Lung microvascular endothelial cell (primary cell): ENCODE measurements at places on chromosomes 12 and 14.

DNA sequence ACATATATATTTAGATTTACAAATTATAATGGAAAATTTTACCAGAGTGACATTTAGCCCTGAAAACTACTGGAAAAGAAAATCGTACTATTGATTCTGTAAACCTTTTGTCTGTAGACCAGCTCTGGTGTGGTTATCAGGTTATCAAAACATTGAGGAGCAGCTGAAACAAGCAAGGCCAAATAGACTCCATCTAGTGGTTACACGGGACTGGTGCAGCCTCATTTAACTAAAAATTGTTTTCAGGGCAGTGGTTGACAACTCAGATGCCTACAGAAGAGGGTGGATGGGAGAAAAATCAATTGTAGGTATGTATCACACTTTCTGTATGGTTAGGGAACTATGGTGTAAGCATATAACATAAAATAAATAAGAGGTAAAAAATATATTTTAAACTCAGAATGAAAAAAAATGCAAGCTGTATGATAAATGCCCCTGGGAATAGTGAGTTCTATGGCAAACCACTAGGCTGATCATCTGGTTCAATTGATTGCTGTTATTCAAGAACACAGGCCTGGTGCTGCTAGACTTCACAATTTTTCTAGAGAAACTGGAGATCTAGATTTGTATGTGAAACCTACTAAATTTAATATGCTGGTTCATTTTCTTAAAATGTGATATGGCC, 51.2 kb downstream of the ACSS3 start:
- peak; percentile 44 for DNase-seq

DNA sequence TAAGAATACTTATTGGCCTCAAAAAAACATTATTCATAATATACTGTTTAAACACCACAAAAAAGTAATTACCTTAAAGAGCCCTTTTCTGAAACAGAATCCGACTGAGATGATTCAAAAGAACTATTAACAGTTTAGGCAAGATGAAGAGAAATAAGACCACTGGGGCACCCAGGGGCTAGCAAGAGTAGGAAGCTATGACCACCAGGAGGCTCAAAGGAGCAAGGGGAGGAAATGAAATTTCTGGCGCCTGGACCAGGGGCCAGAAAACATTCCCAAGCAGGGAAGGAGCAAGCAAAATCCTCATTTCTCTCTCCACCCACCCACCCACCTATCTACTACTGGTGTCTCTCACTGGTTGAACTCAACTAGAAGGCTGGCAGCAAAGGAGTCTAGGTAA, 6.3 kb upstream of the DCAF4 start:
- no peak for DNase-seq

DNA sequence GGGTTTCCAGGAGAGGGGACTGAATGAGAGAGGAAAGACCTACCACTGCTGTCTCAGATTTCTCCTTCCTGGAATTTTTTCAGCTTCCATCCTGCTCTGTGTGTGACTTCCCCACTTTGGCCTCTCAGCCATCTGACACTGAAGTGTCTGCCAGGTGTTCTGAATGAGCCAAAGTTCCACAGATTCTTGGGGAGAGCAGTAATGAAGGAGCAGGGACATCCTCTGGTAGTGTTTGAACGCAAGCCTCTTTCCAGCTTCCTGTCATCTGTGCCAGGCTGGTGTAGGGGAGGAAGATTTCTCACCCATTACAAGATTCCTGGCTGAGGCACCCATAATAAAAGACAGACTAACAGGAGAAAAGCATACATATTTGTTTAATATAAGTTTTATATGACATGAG, 141.7 kb upstream of the NRXN3 start:
- no peak for DNase-seq

GRCh38 chr12:113064395-113065125, 8.0 kb downstream of the DTX1 start:
- DNase-seq: no peak

- peak; percentile 35 for DNase-seq
Observed at GRCh38 chr12:11876307-11876706, 194.4 kb upstream of the BCL2L14 start.

DNA sequence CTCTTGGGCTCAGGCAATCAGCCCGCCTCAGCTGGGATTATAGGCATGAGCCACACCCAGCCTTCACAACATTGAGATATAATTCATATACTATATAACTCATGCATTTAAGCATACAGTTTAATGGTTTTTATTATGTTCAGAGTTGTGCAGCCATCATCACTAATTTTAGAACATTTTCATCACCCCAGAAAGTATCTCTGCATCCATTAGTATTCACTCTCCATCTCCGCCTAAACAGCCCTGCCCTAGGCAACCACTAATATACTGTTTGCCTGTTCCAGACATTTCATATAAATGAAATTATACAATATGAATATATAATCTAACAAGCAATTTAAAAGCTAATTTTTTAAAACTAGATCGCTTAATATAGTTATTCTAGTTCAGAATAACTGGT, 34.7 kb downstream of the TBK1 start:
- DNase-seq: no peak

DNA sequence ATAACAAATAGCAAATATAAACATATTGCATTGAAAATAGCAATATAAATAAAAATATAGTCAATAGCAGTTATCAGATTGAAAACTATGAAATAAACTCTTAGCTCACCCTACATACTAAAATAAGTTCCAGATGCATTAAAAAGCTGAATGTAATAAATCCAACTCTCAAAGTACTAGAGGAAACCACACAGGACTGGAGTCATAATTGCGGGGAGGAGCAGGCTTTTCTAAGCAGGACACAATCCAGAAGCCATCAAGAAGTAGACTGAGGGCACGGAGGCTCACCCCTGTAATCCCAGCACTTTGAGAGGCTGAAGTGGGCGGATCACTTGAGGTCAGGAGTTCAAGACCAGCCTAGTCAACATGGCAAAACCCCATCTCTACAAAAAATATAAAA, 22.2 kb downstream of the GSC start:
- no peak for DNase-seq

DNA sequence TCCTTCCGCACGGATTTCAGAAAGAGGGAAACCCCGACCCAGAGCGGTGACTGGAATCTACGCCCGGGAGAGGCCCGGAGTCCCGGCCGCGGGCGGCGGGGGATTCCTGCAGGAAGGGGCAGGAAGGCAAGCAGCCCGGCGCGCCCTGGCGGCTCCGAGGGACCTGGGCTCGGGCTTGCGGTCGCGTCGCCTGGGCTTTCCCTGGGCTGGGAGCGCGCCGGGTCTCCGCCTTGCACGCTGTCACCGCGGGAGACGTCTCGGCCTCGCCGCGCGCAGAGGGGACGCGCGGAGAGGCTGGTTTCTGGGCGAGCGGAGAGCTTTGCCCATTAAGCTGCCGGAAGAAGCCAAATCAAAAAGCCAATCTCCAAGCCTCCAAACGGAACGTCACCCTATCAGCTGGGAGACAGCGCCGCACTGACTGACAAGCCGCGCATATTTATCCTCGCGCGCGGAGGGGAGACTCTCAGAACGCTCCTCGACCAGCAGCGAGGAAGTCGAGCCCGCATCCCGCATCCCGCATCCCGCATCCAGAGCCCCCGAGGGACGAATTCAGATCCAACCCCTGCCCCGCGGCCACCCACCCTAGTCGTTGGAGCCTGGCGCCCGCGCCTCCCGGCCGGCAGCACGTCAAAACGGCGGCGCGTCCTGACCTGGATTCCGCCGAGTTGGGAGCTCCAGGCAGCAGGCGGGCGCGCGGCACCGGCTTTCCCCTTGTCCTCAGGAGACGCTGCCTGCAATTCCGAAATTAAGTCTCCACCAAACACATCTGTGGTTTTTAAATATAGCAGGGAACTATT, at the start of gene SLC8A3:
Gene SLC8A3, minus strand, starts transcription at position 293 of the 797 bp plus-strand sequence. CDS start 20,529 bp downstream, outside the sequence.
- DNase-seq: peak; percentile 42

DNA sequence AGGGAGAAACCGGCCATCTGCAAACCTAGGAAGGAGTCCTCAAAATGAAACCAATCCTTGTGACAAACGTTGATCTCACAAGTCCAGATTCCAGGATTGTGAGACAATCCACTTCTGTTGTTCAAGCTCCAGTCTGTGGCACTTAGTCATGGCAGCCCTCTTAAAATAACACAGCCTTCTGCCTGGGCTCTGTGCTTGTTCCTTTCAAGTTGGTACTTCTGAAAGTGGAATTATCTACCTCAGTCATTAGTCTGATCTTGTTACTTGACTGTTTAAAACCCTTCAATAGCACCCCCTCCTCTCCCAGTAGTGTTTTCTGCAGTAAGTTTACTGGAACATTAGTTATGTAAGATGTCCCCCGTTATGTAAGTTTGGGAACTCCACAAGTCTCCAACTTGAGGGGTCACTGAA, 111.0 kb upstream of the HIF1A start:
- DNase-seq: no peak

DNA sequence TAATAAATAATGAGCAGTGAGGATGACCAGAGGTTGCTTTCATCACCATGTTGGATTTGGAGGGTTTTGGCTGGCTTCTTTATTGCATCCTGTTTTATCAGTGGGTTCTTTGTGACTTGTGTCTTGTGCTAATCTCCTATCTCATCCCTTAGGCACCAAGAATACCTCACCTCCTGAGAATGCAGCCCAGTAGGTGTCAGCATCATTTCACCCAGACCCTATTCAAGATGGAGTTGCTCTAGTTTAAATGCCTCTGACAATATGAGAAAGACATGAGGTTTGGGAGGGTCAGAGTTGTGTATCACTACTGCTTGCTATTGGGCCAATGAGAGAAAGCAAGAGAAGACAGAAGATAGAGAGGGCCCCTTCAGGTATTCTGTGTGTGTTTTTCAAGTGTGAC, 592.2 kb downstream of the ETNK1 start:
- no peak for DNase-seq

GRCh38 chr12:110744601-110745264, 2.0 kb upstream of the PPP1CC start:
- no peak for DNase-seq

GRCh38 chr12:11711651-11712327, 62.3 kb downstream of the ETV6 start:
- DNase-seq: peak; percentile 76

DNA sequence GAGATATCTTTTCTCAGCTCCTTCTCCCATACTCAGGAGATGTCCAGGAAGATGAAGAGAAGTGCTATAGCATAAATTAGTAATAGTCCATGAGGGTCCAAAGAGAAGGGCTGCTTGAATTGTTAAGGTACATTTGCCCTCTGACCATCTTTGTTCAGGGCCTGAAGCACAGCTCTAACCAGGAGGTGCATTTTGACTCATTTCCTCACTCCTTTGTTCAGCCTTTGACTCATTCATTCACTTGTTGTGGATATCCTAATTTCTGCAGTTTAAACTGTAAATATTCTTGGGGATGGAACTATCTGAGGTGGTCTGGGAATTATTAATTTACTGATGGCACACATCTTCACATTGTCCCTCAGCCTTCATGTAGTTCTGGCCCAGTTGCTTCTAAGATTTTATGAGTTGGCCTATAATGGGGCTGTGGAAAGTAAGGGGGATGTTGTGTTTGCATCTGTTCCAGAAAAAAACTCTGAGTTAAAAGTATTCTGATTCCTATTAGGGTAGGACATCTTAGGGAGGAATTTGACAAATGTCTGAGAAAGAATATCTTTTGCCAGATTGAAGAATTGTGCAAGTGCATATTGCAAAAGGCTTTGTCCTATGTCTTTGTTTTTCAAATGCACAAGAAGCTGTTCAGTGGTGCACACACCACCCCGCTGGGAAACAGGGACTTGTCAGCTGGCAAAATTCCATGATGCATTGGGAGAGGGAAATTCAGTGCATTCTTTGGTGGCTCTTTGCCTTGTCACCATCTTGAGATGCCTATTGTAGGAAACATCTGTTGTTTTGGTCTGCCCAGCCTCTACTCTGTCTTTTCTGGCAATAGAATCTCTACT, 22.1 kb downstream of the SMOC1 start:
- peak; percentile 8 for DNase-seq

GRCh38 chr12:25887367-25887766, 71.1 kb upstream of the RASSF8 start:
- no peak for DNase-seq

DNA sequence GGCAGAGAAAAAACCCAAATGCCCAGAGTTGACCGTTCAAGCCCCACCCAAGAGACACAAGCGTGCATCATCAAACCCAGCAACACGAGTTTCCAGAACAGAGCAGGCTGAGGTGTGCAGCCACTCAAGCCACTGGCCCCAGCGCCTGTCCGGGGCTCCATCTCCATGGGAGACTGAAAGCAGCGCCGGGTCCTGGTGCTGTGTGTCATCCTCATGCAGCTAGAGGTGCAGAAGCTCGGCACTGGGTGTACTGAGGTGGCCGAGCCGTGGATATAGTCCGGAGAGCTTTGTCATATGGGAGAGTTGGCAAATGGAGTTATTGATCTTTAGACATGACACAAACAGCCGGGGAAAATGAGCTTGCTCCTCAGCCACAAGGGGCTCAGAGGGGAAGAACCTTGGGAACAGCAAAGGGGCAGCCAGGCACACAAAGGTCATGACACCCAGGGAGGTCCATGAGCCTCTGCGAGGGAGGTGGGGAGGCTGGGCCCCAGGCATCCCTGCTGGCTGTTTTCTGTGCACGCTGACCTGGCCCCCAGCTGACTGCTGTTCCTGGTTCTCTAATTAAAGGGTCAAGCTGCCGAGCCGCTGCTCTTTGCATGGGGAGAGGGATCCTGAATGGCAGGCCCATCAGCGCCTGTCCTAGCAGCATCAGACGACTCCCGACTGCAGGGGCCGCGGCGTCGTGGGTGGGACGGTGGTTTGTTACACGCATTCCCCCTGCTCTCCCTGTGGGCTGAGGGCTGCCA, 145.4 kb upstream of the SFSWAP start:
- DNase-seq: no peak

- no peak for DNase-seq
Observed at GRCh38 chr12:96948782-96949181, 41.7 kb downstream of the NEDD1 start.

DNA sequence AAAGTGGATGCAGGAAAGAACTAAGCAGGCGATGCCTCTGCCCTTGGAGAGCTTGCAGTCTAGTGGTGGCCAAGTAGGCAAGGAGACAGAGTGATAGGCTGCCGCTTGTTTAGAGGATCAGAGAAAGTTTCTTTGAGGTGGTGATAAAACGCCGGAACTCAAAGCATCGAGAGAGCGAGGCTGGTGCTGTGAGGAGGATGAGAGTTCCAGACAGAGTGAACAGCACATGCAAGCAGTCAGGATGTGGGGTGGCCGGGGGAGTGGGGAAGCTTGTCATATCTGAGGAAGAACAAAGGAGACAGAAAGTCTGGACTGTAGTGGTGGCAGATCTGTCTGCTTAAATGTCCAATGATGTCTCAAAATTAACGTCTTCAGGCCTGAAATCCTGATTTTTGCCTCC, 319.7 kb downstream of the SNAPC1 start:
- no peak for DNase-seq

DNA sequence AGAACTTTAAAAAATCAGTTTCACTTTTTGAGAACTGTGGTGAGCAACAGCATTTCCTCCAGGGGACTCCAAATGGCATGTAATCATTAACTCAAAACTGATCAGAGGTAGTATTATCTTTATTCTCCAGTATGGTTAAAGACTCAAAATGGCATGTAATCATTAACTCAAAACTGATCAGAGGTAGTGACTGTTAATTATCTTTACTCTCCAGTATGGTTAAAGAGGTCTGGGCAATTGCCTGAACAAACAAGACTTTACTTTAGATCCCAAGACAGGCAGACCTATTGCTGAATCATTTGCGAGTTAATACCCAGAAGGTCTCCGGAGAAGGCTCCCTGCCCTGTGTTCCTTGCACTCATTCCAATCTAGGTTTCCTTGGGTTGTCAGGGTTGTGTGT, 6.6 kb upstream of the ACADS start:
- no peak for DNase-seq

- DNase-seq: peak; percentile 45
Observed at GRCh38 chr14:96204151-96205058, at the start of gene BDKRB2. Gene BDKRB2 (plus strand): TSS chr14:96204839. CDS start chr14:96237108, 32,269 bp downstream.
